ENCODE measurements at places on chromosomes 7 and 10.

DNA sequence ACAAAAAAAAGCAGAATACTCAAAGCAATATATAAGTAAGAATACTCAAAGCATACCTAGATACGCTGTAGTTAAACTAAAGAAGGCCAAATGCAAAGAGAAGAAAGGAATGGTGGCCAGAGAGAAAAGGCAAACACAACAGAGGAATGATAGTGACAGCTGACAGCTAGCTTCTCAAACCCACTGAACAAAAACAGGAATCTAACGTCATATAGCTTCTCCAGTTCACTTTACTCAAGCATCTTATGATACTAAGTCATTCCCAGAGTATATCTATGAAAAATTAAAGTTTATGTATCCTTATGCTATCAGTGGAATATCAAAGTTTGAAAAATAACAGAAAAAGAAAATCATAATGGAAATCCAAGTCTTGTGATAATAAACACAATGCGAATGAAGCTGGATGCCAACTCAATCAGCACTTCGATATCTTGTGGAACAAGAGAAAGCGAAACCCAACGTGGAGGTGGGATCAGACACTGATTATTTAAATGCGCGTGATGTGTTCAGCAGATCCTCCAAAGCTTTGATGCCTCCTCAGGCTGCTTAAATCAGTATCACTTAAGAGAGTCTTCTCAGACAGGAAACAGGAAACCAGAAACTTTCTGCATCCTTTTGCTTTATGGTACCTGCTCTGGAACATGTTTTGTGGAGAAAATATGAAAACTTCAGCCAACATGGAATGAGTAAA is 102.8 kb downstream of the PIP4K2A start:
- DNase-seq, result no peak

DNA sequence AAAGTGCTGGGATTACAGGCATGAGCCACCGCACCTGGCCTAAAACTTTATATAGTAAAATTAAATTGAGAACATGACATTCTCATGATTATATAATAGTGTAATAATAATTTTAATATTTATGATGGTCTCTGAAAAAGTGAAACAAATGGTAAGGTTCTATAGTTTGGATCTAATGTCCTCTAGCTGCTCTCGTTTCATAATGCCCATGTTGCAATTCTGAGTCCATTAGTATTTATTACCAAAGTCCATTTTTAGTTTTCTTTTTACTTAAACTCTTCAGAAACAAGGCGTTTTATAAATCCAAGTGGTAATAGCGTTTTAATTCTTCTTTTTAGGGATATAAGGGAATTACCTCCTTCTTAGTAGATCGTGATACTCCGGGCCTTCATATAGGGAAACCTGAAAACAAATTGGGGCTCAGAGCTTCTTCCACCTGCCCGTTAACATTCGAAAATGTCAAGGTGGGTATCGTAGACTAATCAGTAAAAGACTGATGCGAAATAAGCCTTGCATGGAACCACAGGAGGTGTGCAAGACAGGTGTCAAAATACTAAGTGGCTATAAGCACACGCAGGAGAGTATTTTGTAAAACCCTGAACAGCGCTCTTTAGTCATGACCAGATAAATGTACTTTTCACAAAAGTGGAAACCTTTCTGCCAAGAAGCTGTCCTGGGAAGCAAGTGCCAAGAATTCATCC is 34.1 kb downstream of the ACADSB start:
- no peak for DNase-seq

GRCh38 chr10:127456122-127456521 is 93.0 kb upstream of the NPS start:
- DNase-seq, result no peak

GRCh38 chr10:97185326-97186058 is at the start of gene SLIT1:
TSS of gene SLIT1 (minus strand) at chr10:97185959. CDS start at chr10:97185674, 285 bp downstream.
- no peak for DNase-seq

DNA sequence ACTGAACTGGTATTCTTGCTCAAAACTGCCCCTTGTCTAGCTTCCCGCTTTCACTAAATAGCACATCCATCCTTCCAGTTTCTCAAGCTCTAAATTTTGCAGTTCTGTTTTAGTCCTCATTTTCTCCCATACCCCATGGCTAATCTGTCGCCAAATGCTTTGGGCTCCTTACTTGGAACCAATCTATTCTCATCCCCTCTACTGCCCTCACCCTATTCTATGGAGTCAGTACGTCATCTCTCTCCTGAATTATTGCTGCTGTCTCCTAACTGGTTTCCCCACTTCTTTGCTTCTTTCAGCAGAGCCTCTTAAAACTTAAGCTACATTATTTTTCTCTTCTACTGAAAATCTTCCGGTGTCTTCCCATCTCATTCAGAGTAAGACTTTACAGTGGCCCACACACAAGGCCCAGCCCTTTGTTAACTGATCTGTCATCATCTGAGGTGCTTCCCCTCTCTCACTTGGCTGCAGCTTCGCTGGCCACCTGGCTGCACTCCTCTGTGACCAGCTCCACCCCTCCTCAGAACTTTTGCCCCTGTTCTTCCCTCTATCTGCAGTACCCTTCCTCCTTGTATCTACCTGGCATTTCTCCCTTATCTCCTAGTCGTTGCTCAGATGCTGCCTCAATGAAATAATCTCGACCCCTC is 9.9 kb downstream of the STARD3NL start:
- DNase-seq, result no peak

- DNase-seq, result no peak
Measured at GRCh38 chr7:56291-56913, 136.0 kb upstream of the FAM20C start.

- DNase-seq, result no peak
Measured at GRCh38 chr10:69473304-69473990, 22.2 kb downstream of the TSPAN15 start.

GRCh38 chr7:35261041-35261440 is 7.1 kb upstream of the TBX20 start:
- no peak for DNase-seq

- no peak for DNase-seq
Measured at GRCh38 chr7:1355568-1356340, 103.5 kb downstream of the MICALL2 start.

GRCh38 chr10:104013489-104013888 is 46.5 kb downstream of the SLK start:
- no peak for DNase-seq

- DNase-seq, result no peak
Measured at GRCh38 chr10:80462981-80463741, 9.1 kb downstream of the TSPAN14 start.

GRCh38 chr7:133781486-133782090 is 345.6 kb upstream of the LRGUK start:
- no peak for DNase-seq

DNA sequence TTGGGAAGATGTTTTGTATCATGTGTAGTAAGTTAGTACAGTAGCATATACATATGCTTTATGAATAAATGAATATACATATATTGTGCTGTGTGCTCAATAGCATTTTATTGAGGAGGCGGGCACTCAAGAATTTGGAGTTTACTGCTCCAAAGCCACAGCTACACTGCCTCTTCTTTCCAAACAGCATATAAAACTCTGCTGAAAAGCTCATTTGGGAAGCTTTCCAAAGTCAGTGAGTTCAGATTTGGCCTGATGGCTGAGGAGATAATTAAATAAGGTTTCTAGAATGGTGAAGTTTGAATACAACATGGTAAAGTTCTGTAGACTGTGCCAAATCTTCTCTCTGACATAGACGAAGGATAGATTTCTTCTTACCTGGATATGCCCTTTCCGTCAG is 29.8 kb downstream of the CDK1 start:
- no peak for DNase-seq

DNA sequence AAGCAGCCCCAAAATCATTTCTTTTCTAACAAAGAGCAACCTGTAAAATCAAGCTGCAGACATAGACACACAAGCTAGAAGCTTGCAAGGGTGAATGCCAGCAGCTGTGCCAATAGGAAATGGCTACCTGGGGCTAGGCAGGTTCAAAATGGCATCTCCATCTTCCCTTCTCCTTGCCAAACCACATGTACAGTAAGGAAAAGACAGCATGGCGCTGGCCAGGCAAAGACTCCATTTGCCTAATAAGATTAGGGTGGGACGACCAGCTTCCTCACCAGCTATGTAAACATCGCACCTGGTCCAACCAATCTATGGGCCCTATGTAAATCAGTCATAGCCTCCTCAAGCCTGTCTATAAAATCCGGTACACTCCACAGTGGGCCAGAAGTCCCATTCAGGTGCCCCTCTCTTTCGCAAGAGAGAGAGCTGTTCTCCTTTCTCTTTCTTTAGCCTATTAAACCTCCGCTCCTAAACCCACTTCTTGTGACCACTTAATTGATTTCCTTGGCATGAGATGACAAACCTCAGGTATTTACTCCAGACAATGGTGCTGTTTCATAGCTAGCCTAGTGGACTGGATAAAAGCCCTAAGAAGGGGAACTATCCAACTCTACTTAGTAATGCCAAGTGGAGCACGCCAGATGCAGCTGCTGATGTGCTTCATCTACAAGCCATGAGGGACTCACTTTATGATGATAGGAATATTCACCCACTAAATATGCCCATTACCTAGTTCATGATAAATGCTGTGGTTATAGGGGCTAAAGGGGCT is 44.1 kb downstream of the HTR7 start:
- DNase-seq, result no peak

DNA sequence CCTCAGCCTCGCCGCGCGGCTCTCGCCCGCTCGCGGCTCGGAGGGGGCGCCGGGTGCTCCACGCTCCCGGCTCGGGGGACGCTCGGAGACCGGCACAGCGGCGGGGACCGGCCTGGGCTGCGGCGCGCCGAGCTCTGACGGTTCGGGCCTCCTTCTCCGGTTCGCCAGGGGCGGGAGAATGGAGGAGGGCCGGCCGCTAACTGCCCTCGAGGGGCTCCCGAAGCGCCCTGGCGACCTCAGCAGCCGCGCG is 232 bp upstream of the GRID1 start:
- DNase-seq, result no peak

GRCh38 chr10:108970016-108970415 is 953.3 kb downstream of the XPNPEP1 start:
- DNase-seq, result peak; percentile 10

DNA sequence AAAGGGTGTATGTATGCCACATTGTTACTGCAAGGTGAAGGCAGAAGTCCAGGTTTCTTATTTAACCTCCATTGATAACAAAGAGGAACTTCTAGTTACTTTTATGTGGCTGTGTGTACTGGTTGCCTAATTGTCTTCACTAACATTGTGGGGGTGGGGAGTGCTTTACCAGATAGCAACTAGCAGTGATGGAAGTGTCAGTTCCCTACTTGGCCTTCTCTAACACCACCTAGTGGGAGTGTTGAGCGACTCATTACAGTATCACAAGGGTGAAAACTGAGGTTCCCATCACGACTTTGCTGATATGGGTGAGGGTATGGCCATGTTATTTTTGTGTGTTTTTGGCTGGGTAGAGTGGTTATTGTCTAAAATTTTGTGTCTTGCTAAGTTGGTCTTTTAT is 274.4 kb downstream of the THSD7A start:
- DNase-seq, result no peak

- DNase-seq, result no peak
Measured at GRCh38 chr7:132300599-132301277, 275.5 kb downstream of the PLXNA4 start.

- no peak for DNase-seq
Measured at GRCh38 chr7:98976396-98977185, 98.3 kb downstream of the TRRAP start.

- no peak for DNase-seq
Measured at GRCh38 chr10:97640868-97641811, 669 bp downstream of the PI4K2A start.

DNA sequence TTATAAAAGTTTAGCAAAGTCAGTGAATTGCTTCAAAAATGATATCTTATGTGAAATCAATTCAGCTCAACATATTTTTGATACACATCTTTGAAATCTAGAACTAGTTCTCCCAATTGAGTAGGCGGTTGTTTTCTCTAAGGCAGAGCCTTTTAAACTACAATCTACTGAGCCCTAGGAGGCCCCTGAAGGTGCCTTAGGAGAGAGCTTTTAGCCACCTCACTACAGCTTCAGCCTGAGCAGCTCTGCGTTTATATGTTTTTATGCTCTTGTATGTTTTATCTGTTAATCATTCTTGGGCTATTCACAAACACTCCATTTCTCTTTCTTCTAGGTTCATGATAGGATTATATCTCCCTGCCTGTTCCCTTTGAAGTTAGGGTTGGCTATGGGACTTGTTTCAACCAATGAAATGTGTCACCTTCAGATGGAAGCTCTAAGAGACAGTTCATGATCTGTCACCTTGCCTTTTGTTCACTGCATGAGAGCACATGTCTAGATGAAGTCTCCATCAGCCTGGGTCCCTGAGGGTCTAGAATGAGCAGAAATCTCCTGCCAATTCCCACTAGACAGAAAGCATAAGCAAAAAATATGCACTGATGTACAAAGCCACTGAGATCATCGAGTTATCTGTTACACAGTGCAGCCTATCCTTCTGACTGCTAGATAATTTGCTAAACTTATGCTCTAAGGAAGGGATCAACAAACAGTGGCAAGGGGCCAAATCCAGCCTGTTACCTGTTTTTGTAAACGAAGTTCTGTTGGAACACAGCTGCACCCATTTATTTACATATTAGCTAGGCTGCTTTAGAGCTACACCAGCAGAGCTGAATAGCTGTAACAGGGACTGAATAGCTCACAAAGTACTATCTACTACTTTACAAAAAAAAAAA is 128.5 kb upstream of the CDK1 start:
- no peak for DNase-seq

- DNase-seq, result no peak
Measured at GRCh38 chr7:150321788-150322113, 1.4 kb upstream of the LRRC61 start.

- DNase-seq, result no peak
Measured at GRCh38 chr7:104156842-104157277, 51.0 kb downstream of the ORC5 start.

- no peak for DNase-seq
Measured at GRCh38 chr10:325282-325681, 190.0 kb downstream of the ZMYND11 start.

DNA sequence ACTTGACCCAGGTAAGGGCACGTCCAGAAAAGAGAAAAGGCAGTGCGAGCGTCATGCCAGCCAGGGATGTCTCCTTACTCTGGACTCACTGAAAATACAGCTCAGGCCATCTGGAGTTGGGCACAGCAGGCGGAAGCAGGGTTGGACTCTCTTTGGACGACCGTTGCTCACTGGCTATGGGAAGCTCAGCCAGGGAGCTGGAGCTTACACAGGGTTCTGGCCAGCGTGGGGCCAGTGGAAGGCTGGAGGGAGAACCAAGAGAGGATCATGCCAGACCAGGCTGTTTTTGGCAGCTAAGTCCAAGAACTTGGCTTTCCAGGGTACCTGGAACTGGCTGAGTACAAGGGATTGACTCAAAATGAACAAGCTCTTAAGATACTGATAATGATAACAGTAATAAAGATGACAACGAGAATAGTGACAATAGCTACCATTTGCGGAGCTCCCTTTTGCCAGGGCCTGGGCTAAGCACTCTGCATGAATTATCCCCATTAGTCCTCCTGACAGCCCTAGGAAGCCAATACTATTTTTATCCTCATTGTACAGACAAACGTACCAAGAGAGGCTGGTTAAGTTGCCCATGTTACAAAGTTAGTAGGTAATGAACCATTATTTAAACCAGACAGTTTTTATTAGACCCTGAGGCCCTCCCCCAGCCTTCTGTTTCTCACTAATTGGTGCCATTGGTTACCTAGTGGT is 177.6 kb downstream of the PTPN20 start:
- DNase-seq, result no peak

- DNase-seq, result no peak
Measured at GRCh38 chr10:32409741-32410140, 36.2 kb upstream of the CCDC7 start.

GRCh38 chr7:77409005-77409738 is 7.0 kb downstream of the GSAP start:
- DNase-seq, result no peak

Data from HFF-Myc (cell line).